ENCODE measurements at places on chromosomes 3 and 15.
A peak's percentile ranks its signal among the peaks of the same experiment; 100 is the strongest.

DNA sequence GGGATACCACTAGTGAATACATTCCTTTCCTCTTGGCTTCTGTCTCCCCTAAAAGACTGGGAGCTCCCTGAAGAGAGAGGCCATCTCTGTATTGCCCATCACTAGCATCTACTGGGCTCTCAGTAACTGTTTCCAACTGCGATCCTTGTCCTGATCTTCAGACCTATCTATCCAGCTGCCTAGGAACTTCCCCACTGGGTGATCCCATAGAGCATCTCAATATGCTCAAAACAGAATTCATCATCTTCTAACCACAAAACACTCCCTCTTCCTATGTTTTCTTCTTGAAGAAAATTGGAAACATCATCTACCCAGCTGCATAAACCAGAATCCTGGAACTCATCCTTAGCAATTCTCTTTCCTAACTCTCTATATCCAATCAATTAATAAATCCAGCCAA lies 54.6 kb downstream of the PLD1 start:
- DNase-seq, result no peak

- DNase-seq, result no peak
These were observed 53.5 kb downstream of the BSN start for GRCh38 chr3:49607796-49608195.

- DNase-seq, result no peak
These were observed 521.8 kb upstream of the CNTN3 start for GRCh38 chr3:75136100-75136897.

- no peak for DNase-seq
These were observed 12.7 kb downstream of the LYSMD4 start for GRCh38 chr15:99720533-99720932.

- DNase-seq, result no peak
These were observed 623.8 kb upstream of the ROBO1 start for GRCh38 chr3:80391573-80391972.

DNA sequence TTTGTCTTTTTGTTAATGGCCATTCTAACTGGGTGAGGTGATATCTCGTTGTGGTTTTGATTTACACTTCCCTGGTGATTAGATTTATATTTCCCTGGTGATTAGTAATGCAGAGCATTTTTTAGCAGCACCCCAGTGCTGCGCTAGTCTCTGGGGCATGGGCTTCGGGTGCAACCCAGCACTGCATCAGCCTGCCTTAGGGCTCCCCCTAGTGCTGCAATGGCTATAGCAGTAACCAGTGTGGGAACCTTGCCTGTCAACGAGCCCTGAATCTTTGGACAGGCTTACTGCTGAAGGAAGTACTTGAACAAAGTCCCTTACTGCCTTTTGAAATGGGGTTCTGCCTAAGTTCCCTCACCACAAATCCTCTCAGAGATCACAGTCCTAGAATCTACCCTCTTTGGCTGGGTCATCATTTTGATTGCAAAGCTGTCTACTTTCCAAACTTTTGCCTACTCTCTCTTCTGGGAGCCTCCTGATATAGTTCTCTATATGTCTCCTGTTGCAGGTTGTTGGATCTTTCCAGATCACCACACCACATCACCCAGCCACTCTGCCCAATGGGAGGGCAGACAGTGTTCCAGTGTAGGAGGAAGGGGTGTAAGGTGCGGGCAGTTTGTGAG lies 79.2 kb upstream of the CCNL1 start:
- DNase-seq, result peak; percentile 36

- no peak for DNase-seq
These were observed 11.8 kb downstream of the KLF13 start for GRCh38 chr15:31338318-31338878.

DNA sequence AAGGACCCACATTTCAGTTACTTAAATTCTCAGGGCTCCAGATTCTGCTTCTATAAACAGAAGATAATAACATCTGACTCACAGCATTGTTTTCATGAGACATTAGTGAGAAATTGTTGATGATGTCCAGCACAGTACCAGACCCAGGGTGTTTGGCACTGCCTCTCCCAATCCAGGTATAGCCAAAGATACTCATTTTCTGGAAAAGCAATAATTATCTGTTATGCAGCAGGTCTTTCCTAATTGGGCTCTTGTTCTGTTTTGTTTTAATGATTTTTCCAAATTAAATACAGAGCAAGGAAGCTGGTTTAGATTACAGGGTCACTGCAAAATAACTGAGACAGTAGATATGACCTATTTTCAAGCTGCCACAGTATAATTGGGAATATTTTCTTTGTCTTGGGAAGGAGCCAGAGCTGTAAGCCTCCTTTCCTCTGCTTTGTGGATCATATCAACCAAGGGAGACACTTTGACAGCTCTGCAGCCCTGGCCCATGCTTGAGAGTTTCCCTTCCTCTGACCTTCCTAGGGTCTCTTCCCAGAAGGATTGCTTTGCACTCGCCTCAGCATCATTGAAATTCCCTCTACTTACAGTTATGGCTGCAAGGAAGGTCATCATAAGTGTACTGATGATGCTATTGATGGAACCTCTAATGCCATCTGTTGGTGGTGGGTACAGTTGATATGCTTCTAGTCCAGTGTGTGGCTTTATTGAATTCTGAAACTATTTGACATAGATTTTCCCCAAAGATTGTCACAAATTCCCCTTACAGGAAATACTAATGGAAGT lies 522.4 kb upstream of the ADAMTS9 start:
- DNase-seq, result no peak

DNA sequence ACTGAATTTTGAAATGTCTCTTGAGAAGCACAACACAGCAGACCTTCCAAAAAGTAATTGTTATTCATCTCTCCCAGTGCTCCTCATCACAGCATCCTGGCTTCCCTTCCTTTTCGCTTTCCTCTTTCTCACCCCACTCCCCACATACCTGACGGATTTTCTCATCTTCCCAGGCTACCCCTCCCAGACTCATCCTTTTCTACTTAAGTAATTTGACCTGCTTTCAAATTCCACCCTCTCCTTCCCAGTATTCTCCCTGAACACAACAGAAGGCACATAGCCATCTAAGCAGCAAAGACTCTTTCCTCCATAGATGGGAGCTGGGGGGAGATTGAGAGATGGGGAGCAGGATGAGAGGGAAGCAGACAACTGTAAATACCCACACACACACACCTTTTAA lies 187.1 kb upstream of the STT3B start:
- no peak for DNase-seq

DNA sequence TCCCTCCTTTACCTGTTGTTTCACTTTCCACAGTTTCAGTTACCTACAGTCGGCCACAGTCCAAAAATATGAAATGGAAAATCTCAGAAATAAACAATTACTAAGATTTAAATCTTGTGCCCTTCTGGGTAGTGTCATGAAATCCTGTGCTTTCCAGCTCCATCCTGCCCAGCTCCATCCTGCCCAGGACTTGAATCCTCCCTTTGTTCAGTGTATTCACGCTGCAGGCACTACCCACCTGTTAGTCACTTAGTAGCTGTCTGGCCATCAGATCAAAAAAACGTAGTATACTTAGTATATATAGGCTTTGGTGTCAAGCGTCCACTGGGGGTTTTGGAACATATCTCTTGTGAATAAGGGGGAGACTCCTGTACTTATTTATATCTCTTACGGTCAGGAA lies 329.0 kb upstream of the SEMA6D start:
- DNase-seq, result no peak

- no peak for DNase-seq
These were observed 511.8 kb downstream of the EDEM1 start for GRCh38 chr3:5699313-5699712.

DNA sequence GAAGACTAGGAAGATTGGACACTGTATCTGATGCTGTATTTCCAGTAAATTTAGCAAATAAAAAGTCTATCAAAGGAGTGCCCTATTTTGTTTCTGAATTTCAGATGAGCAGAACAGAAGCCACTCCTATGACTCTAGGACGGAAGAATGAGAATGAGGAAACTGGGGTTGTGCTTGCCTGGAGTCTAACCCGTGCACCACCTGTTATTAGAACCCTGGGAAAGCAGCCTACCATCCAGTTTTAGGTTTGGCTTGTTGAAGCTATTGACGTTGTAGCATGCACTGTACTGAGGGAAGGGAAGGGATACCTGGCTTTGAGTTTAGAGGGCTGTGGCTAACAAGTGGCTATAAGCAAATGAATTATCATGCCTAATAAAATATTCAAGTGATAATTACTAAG lies 318.5 kb downstream of the SLC9A9 start:
- DNase-seq, result no peak

- no peak for DNase-seq
These were observed 248.9 kb upstream of the PROK2 start for GRCh38 chr3:72033666-72034428.

GRCh38 chr15:84799511-84800187 lies 17.5 kb upstream of the ALPK3 start:
- no peak for DNase-seq

DNA sequence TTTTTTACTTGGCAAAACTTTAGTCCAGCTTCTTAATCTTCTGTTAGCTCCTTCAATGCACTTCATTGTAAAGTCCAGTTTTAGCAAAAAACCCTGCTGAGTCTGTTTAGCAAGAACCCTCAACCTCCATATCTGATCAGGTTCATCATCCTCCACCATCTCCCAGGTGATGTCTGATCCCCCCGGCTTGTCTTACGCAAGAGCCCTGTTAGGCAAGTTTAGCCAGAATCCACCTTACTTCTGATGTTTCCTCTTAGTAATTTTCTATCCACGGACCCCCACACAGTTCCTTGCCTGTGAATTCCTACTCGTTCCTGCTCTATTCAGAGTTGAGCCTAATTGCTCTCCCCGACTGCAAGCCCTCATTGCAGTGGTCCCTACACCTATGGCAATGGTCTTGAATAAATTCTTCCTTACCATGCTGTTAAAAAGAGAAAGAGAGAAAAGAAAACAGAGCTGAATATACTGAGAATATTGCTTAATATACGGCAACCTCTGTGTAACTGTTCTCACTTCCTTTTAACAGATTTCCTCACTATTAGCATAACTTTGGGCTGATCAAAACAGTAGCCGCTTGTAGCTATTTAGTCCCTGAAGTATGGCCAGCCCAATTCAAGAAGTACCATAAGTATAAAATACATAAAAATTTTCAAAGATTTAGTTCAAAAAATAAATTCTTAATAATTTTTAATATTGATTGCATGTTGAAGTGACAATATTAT lies 78.7 kb upstream of the MME start:
- DNase-seq, result no peak

- DNase-seq, result no peak
These were observed 207.9 kb upstream of the GAP43 start for GRCh38 chr3:115415246-115415996.

DNA sequence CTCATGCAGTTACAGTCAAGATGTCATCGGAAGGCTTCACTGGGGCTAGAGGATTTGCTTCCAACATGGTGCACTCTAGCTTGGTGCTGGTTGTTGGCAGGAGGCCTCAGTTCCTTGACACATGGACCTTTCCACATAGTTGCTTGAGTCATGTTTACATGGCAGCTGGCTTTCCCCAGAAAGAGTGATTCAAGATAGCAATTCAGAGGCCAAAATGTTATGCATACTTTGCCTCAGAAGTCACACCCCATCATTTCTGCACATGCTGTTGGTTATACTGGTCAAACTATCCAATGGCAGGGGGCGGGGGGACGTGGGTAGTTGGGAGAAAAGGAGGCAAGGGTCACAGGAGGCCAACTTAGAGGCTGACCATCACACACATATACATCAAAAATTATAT lies 58.7 kb downstream of the FOXB1 start:
- no peak for DNase-seq

DNA sequence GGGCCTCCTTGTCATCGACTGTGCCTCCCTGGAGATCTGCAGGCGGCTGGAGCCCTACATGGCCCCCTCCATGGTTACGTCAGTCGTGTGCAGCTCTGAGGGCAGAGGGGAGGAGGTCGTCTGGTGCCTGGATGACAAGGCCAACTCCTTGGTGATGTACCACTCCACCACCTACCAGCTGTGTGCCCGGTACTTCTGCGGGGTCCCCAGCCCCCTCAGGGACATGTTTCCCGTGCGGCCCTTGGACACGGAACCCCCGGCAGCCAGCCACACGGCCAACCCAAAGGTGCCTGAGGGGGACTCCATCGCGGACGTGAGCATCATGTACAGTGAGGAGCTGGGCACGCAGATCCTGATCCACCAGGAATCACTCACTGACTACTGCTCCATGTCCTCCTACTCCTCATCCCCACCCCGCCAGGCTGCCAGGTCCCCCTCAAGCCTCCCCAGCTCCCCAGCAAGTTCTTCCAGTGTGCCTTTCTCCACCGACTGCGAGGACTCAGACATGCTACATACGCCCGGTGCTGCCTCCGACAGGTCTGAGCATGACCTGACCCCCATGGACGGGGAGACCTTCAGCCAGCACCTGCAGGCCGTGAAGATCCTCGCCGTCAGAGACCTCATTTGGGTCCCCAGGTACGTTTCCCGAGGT lies 146.5 kb downstream of the LRRK1 start:
- DNase-seq, result no peak

GRCh38 chr3:36843065-36844051 lies 79.0 kb upstream of the DCLK3 start:
- DNase-seq, result peak; percentile 15

GRCh38 chr15:64774629-64775493 lies 528 bp downstream of the RBPMS2 start:
- DNase-seq, result peak; percentile 49

GRCh38 chr15:78415284-78415683 lies 22.7 kb upstream of the IREB2 start:
- DNase-seq, result no peak

DNA sequence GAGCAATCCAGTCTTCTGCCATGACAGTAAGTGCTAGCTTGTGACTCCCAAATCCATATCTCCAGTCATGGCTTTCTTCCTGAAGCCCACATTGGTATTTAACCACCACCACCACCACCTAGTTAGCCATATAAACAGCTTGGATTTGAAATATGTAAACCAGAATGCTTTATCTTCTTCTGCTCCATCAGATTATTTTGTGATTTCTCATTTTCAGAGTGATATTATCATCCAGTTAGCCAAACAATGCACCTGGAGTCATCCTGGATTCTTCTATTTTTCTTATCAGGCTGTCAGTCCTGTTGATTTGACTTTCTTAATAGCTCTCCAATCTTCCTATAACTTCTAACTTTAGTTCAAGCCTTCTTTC lies 124.3 kb upstream of the PTX3 start:
- no peak for DNase-seq
